NCI-H446 treated with DMSO at 0.1 percent for 48 hours (cell line): ENCODE measurements at places on chromosomes 6 and 20.

DNA sequence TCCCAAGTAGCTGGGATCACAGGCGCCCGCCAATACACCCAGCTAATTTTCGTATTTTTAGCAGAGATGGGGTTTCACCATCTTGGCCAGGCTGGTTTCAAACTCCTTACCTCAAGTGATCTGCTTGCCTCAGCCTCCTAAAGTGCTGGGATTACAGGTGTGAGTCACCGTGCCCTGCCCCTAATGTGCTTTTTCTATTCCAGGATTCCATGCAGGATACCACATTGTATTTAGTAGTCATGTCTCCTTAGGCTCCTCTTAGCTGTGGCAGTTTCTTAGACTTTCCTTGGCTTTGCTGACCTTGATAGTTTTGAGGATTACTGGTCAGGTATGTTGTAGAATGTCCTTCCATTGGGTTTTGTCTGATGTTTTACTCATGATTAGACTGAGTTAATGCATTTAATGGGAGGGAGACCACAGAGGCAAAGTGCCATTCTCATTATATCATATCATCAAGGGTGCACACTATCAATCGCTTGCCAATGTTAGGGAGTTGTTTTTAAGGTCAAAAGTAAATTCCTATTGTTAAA lies 39.6 kb upstream of the TNFAIP3 start:
- no peak for DNase-seq

DNA sequence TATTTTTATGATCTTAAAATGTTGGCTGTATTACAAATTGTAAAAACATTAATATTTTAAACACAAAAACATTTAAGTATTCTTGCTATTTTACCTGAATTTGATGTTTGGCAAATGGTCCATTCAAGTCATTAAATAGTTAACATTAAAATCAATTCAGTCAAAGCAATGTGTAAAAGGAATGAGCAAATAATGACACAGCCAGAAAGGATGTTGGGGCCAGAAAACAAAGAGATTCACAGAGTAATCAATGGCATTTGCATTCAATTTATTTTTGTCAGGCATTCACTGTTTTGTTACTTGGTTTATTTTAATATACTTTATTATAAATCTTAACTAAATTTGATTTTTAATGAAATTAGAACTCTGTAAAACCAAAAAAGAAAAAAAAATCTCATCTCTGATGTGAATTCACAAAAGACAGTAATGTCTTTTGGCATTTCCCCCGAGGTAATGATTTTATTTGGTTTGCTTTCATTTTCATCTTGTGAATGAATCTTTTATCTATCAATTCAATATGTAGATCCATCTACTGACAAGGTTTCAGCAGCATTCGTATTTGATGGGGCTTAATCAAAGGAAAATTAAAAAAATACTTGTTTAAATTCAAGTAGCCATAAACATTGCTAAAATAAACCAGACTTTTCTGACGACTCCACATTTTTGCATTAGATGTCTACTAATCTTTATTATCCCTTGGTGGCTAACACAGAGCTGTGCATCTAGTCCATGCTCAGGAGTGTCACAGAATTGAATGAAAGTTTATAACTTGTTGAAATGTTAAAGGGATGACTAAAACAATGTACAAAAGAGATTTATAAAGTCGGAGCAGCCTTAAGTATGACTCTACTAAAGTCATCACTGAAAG lies 866.7 kb upstream of the GJE1 start:
- DNase-seq = no peak

- DNase-seq = no peak
These were observed 217.3 kb downstream of the TBXT start for GRCh38 chr6:165950316-165950715.

GRCh38 chr6:139713900-139714506 lies 339.6 kb upstream of the CITED2 start:
- DNase-seq = no peak

GRCh38 chr20:8248051-8248450 lies 116.0 kb downstream of the PLCB1 start:
- DNase-seq = no peak

DNA sequence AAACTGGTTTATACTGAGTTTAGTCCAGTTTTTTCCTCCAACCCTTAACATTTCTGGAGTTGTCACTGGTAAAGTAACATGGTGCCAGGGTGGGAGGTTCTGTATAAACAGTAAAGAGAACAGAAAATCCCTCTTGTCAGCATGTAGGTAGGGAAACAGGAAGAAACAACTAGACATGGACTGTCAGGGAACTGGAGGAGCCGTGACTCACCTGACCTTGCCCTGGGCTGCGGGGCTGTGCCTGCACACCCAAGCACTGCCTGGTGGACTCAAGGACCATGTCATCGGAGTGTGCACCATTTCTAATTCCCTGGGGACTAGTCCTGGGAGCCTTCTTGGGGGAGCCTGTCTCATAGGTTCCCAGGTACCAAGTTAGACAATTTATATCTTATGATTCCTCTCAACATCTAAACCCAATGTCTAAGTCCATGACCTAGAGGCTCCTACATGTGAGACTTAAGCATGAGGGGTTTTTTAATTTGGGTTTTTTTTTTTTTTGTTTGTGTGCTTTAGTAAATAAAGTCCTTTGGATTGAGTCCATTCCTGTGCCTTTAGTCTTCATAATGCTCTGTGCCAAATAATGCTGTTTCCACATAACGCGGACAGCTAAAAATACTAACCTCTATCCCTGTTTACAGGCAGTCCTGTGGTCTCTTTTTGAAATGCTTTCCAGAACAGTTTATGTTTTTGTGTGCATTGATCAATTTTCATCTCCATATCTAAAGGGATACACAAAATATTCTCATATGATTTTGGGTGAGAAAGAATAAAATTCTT lies 136.9 kb upstream of the SUPT3H start:
- DNase-seq = no peak

- peak; percentile 61 for DNase-seq
These were observed 145.6 kb upstream of the MANEA start for GRCh38 chr6:95431637-95432228.

DNA sequence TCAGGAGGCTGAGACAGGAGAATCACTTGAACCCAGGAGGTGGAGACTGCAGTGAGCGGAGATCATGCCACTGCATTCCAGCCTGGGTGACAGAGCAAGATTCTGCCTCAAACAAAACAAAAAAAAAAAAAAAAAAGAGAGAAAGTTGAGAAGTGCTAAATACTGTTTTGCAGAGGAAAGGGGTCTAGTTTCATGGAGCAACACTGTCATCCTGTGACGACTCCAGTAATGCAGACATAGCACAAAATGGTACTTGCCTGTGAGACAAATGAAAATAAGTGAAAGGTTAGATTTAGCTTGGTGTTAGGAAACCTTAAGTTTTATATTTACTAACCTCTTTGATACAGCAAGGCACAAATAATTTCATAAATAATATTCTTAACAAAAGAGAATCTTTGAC lies 29.7 kb downstream of the CEP162 start:
- DNase-seq = no peak

- DNase-seq = no peak
These were observed 555.3 kb upstream of the MAP3K7 start for GRCh38 chr6:91142154-91142553.

- no peak for DNase-seq
These were observed 425 bp downstream of the HBS1L start for GRCh38 chr6:135054226-135054568.

DNA sequence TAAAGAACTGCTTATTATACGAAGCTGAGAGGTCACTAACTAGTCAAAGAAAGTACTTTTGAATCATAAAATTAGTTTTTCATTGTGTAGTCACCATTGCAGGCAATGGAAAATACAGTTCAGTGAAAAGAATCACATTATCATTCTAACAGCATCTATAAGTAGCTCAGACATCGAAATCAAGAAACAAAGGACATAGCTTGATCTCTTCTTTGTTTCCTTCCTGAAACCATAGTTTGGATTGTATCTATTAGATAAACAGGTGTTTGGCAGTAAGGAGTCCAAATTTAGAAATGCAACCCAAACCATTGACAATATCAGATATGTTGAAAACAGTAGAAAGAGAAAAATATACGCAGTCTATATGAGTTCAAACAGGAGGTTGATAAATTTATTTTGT lies 697.3 kb downstream of the TFAP2A start:
- no peak for DNase-seq

- no peak for DNase-seq
These were observed 323.4 kb downstream of the SYNE1 start for GRCh38 chr6:152313542-152314482.
